ENCODE measurements at places on chromosomes 4 and X. TPM values are rescaled to one million over a fixed set of nuclear protein-coding genes. Genes with fewer than 3 reads are reported as not detected.

Gene RGN
- not detected for total RNA-seq

Gene KDR
- total RNA-seq, result 1.2 TPM

Gene CENPVL1
- not detected for total RNA-seq

Gene RAI2
- under 0.01 TPM for total RNA-seq

Gene CXorf65
- not detected for total RNA-seq
